ENCODE measurements at places on chromosomes 2 and 18.

DNA sequence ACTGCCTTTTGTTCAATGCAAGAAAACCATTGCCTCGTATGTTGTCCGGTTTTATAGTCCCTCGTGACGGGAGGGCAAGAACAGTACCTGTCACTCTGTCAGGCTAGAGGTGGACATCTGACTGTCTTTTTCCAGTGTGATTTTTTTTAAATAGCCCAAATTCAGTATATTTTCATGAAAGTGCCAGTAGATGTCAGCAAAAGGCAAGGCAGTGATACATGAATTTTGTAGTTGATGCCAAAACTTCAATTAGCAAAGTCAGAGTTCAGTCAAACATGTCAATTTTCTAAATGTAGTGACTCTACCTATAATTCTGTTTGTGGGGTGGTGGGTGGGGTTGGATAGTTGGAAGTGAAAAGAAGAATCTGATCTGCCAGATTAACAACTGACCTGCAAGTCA is 296.0 kb upstream of the MC4R start:
- no peak for DNase-seq

- no peak for DNase-seq
These were observed at the start of gene RAX for GRCh38 chr18:59272891-59273758. Gene RAX, minus strand, starts transcription at chr18:59273454. Its CDS starts 248 bp downstream, at chr18:59273206.

DNA sequence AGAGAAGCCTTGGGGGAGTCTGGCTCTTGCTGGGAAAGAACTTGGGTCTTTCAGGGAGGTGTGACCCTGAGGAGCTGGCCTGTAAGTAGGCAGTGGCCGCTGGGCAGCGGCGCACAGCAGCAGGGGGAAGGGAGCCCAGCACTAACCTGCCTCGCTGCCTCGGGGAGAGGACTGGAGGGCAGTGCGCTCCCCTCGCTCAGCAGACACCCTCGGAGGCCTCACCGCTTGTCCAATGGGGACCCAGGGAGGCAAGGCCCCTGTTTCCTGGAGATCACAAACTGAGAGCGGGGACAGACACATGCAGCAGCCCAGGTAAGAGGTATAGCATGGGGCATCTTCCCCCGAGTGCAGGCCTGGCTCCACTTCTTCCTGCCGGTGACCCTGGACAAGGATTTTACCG is 3.3 kb downstream of the DNMT3A start:
- no peak for DNase-seq

- no peak for DNase-seq
These were observed 56.2 kb downstream of the DDX1 start for GRCh38 chr2:15647622-15648590.

- DNase-seq, result no peak
These were observed 1.9 kb downstream of the SEMA4C start for GRCh38 chr2:96867756-96868554.

DNA sequence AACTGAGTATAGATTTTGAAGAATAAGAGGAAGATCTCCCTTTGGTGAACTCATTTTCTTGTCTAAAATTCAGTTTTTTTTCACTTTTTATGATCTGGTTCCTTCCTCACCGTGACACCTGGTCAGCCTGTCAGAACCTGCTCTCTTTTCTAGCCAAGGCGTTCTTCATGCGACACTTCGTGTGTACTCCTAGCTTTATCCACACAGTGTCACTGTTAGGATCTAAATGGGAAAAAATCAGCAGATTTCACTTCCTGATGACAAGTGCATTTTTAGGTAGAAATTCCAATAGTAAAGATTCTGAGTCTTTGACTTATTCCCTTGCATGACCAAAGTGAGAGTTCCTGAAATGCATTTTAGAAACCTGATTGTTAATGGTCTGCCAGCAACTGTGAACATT is 89.8 kb downstream of the KLHL14 start:
- DNase-seq, result no peak

DNA sequence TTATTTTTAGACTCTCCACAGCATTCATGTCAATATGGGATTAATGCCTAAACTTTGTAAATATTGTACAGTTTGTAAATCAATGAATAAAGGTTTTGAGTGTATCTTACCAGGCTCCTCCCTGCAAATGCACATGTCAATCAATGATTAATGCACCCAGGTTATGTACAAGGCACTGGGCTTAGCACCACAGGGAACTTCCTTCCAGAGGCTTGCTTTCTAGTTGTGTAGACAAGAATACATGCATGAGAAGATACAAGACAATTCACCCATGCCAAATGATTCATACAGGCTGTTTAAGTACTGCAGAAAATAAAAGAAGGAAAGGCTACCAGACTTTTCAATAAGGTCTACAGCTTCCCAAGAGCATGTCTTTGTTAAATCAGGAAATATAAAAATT is 114.1 kb downstream of the MMADHC start:
- no peak for DNase-seq

GRCh38 chr18:23596183-23596582 is 9.9 kb upstream of the NPC1 start:
- no peak for DNase-seq

- DNase-seq, result no peak
These were observed 70.0 kb upstream of the MAP4K4 start for GRCh38 chr2:101627285-101628029.

GRCh38 chr2:153354377-153354776 is 124.2 kb downstream of the RPRM start:
- no peak for DNase-seq

GRCh38 chr2:12612671-12613070 is 104.1 kb upstream of the TRIB2 start:
- no peak for DNase-seq

GRCh38 chr2:33131111-33131510 is 184.4 kb downstream of the LTBP1 start:
- no peak for DNase-seq

- DNase-seq, result peak; percentile 57
These were observed 18.9 kb upstream of the WDR33 start for GRCh38 chr2:127829845-127830246.

GRCh38 chr2:65320042-65320725 is 92.6 kb downstream of the ACTR2 start:
- no peak for DNase-seq

- no peak for DNase-seq
These were observed 138.6 kb upstream of the SIX3 start for GRCh38 chr2:44802777-44803424.

- no peak for DNase-seq
These were observed 2.2 kb downstream of the TPO start for GRCh38 chr2:1415501-1415900.

GRCh38 chr2:223725986-223726970 is 111.1 kb downstream of the AP1S3 start:
- DNase-seq, result no peak

DNA sequence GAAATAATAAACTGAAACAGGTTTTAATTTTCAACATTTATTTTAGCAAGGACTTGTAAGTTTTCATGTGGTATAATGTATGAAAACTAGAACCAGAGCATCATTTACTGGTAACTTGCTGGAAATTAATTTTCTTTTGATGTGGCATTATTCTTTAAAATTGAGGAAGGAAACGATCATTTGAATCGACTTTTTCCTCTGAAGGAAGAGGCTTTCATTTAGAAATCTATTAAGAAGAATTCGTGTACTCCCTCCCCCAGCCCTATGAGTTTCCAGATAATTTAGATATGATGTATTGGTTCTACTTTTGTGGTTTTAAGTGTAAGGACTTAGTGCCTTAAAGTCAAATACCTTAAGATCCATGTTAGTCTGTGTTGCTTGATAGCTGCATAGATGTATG is 2.5 kb downstream of the BABAM2 start:
- no peak for DNase-seq

- DNase-seq, result no peak
These were observed 32.7 kb downstream of the GLI2 start for GRCh38 chr2:120768112-120769048.

DNA sequence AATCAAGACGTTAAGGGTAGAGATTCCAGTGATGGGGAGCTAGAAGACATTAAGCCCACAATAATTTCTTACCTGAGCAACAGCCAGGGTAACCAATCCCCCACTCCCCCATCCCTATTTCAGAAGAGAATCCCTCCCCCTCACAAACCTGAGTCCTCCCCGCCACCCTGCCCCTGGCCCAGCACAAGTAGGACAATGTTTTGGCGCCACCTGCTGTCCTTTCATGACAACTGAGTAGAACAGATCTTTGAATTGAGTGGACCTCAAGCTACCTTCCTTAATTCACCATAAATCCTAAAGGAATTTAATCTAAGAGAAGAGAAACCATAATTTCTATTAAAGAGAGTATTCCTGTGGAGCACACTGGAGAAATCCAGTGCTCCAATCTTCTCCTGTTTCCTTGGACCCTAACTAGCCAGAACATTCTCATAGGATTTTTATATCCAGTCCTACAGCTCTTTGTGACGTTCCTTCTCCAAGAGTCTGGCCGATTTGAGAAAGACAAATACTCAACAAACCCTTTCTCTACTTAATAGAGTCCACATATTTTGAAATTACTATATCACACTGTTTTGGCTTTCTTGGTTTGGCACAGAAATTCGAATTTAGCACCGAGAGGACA is 41.1 kb downstream of the NHEJ1 start:
- peak; percentile 48 for DNase-seq

DNA sequence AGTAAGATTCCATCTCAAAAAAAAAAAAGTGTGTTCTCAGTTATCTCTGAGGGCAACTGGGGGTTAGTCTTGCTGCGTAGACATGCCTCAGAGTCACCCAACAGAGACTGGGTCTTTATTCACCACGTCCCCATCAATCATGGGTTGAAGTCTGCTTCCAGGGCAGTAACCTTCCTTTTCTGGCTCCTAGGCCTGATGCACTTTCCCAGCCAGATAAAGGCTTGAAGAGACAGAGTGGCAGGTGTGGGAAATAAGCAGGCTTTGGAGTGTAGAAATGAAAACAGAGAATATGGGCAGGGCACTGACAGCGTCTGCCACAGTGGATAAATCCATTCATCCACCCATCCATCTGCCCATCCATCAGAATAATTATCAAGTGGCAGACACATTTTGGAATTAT is 134.1 kb upstream of the LGALSL start:
- DNase-seq, result no peak

DNA sequence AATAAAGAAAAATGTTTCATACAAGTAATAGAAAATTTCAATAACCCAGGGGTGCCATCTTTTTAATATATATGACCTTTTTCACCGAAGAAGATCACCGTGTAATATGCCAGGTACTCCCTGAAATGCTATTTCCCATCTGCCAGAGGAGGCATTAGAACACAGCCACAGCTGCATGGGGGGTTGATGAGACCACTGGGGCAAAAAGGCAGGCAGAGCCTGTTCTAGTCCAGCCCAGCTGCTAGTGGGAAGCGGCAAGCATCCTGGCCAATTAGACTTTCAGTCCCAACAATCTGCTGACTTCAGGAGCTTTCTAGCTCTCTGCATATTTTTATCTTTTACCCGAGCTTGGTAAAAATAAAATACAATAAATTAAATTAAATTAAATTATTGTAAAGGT is 362.6 kb downstream of the RIT2 start:
- DNase-seq, result no peak

DNA sequence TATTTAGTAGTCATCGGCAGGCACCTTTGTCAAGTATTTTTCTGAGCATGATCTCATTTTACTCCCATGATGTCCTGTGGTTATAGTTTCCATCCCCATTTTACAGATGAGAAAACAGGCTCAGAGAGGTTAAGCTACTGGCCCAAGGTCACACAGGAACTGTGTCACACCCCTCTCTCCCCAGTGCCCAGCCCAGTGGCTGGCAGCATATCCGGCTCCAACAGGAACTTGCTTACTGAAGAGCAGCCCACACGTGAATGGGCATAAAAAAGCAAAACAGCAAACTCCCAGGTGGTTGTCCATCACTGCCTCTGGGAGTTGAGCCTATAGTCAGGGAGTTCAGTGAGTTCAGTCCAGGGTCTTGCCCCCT is 8.3 kb upstream of the KLF11 start:
- DNase-seq, result no peak

DNA sequence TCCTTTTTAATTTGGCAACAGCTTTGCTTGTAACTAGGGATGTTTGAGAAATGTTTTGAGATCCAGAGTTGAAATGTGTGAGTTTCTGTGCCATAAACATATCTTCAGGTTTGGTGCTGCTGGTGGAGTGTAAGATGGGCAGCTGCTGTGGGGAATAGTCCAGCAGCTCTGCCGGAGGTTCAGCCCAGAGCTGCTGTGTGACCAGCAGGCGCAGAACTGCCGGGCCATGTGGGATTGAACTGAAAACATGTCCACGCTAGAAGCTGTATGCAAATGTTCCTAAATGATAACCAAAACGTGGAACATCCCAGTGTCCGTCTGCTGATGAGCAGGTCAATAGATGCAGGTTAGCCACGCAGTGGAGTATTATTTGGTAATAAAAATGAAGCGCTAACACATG is 99.6 kb downstream of the DGKD start:
- DNase-seq, result no peak

DNA sequence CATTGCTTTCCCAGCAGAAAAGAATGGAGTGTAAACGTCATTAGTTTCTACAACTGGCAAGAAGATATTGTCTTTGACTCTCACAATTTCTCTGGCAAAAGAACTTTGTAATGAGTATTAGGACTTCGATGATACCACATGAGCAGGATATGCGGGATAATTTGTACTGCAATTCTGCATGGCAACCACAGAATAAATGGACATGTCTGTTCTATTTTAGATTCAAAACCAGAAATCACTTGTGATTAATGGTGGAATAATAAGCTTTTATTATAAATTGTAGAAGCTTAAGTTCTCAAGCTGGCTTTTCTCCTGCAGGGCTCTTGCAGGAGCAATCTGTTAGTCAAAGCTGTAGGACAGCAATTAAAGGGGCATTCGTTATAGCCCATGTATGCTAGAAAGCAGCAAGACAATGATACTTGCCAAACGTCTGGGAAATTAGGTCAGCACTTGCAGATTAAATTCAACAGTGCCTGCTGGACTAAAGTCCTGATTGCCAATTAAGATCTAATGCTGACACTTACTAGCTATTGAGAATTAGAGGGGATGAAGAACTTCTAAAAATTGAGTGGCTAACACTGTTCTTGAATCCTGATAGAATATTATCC is 177.9 kb downstream of the PTH2R start:
- DNase-seq, result no peak

- DNase-seq, result no peak
These were observed 33.7 kb upstream of the NPAS2 start for GRCh38 chr2:100786297-100786658.

DNA sequence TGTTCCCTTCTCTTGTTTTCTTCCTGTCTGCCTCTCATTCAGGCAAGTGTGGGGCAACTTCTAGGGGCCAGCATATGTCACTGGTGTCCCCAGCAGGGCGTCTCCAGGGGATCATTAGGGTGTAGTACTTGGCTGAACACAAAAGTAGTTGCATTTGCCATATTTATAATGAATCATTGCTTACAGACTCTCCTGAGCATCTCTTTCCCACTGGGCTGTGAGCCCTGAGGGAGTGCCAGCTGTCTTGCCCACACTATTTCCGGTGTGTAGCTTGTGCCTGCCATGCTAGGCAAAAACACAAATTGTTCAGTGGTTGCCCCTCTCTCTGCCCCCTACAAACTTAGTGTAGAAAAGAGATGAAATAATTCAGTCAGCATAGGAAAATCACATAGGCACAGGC is 40.8 kb upstream of the SCLY start:
- no peak for DNase-seq

DNA sequence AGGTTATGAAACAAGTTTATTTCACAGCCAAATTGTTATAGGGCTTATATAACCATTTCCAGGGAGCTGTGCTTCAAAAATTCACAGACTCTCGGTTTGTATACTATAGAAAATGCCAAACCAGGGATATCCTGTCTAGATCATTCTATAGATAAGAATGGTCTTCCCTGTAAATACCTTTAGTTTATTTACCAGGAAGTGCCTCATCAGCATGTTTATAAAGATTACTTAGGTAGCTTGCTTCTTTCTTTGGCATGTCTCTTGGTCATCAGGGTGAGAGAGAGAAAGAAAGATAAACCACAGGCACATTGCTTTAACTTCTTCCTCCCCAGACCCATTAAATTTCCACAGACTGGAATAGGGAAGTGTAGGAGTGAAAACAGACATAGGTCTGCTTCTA is 439.4 kb downstream of the SPAG16 start:
- no peak for DNase-seq

Measured in NCI-H1436 (cell line).